ENCODE measurements at places on chromosomes 7 and 10.

DNA sequence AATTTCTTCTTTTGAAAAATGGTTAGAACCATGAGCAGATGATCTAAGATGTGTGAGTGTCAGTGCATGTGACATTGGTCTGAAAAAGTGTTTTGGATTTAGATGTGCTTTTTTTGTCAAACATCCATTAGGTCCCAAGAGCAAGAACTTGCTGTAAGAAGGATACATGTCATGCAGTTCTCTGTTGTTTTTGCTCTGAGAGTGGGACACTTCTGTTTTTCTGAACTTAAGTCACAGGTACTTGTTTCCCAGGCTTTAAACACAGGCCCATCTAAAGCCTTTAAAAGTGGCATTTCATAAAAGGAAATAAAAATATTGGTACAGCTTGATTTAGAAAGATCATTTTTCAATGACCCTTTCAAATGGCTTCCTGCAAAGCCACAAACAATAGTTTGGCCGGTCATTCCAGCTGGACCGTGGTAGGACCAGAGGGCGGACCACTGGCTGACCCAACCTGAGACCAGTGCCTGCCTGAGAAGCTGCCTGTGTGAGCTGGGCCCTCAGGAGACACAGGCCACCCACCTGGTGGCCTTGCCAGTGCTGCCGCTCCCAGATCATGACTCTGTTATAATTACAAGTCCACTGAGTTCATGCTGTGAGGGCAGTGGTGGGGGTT lies 92.7 kb downstream of the EEPD1 start:
- no peak for DNase-seq

GRCh38 chr7:107232568-107233090 lies 63.8 kb downstream of the HBP1 start:
- no peak for DNase-seq

DNA sequence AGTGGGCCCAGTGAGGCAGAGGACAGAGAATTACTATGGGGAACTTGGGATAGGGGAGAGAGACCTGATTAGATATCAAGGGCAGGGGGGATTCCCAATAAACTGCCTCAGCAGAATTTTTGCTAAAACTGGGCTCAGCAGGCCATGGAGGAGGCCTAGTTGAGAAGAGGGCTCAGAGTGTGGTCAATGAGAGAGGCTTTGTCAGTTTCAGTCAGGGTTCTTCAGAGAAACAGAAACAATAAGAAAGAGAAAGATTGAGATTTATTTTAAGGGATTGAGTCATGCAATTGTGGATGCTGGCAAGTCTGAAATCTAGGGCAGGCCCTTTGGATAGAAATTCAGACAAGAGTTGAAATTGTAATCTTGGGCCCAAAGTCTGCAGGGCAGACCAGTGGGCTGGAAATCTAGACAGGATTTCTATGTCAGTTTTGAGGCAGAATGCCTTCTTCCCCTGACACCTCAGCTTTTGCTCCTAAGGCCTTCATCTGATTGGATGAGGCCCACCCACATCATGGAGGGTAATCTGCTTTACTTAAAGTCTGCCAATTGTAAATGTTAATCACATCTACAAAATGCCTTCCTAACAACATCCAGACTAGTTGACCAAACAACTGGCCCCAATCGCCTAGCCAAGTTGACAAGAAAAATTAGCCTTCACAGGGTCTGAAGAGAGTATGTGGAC lies 33.5 kb upstream of the CCSER2 start:
- peak; percentile 10 for DNase-seq

GRCh38 chr7:129110258-129110981 lies 34.1 kb upstream of the TSPAN33 start:
- no peak for DNase-seq

- no peak for DNase-seq
These were observed 520 bp downstream of the CPA5 start for GRCh38 chr7:130345136-130345535.

DNA sequence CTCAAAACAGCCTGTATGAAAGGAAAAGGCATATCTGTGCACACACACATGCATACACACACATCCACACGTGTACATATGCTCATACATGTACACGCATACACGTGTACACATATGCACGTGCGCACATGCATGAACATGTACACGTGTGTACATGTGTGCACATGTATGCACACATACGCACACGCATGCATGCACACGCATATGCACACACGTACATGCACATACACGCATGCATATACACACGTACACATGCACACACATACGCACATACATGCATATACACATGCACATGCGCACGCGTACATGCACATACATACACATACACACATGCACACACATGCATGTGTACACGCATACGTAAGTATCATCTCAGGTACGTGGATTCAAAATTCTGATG lies 19.4 kb downstream of the DIP2C start:
- no peak for DNase-seq

- no peak for DNase-seq
These were observed 89.8 kb upstream of the FGL2 start for GRCh38 chr7:77289387-77289786.

GRCh38 chr7:16758036-16758435 lies 4.5 kb downstream of the TSPAN13 start:
- DNase-seq: no peak

DNA sequence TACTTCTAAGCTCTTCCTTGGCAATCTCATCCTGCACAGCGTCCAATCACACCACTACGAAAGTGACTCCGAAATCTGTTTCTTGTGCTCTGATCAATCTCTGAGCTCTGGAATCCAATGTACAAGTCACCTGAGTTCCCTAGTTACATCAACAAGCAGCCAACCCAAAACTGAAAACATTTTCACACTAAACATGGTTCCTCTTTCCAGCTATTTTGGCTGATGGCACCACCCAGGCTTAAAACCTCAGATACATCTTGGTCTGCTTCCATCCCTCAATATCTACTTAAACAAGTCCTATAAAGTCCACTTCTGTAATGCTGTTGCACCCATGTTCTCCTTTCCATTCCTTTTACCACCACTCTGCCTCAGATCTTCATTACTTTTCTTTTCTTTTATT lies 3.6 kb downstream of the BLOC1S2 start:
- no peak for DNase-seq

GRCh38 chr7:148336411-148336810 lies 254.2 kb upstream of the C7orf33 start:
- DNase-seq: no peak

- no peak for DNase-seq
These were observed 18.2 kb downstream of the ARID5B start for GRCh38 chr10:61919646-61920215.

- DNase-seq: no peak
These were observed 32.1 kb downstream of the FAS start for GRCh38 chr10:89022734-89023133.

GRCh38 chr10:89773081-89773480 lies 71.7 kb downstream of the KIF20B start:
- no peak for DNase-seq

- DNase-seq: peak; percentile 78
These were observed 75.3 kb downstream of the MKI67 start for GRCh38 chr10:128050936-128051335.

GRCh38 chr7:67341153-67341768 lies 344.6 kb downstream of the TYW1 start:
- no peak for DNase-seq

DNA sequence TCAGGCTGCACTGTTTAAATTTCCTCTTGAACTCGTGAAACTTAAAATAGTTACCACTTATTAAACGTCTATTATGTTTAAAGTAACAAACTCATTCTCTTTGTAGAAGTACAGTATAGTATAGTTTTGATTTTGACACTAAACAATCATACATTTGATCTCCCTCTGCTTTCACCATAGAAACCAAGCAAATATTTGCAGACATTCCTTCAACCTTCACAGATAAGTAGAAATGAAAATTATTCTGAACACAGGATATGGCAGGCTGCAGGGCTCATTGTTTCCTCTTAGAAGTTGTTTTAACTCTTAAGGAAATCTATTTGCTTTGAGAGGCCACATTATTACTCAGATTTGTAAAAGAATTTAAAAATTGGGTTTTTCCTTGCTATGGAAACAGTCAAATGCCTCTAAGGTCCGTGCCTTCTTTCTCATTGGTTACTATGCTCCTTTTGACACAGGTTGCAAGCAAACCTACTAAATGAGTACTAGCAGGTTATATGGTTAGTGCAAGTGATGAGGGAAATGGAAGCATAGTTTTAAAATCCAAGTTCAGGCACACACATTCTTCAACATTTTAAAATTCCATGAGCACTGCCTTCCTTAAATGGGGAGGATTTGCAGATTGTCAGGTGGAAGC lies 92.8 kb upstream of the FAM133B start:
- no peak for DNase-seq

- DNase-seq: no peak
These were observed 94.9 kb upstream of the PIK3CG start for GRCh38 chr7:106770191-106770590.

DNA sequence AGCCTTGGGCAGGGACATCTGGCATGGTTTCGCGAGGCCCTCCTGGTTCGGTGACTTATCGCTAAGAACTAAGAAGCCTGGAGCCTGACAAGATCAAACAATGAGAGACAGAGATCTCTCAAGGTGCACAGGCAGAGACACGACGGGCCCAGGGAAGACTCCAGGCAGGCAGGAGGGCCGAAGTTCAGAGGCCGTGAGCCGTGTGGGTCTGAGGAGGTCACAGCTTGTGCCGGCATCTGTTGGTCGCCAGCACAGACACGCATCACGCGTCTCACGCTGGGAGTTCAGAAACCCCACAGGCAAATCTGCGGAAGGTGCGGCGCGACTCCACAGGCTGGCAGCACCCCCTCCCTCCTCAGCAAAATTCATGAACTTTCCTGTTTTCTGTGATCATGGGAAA lies 314.0 kb downstream of the DNAJB6 start:
- DNase-seq: no peak

DNA sequence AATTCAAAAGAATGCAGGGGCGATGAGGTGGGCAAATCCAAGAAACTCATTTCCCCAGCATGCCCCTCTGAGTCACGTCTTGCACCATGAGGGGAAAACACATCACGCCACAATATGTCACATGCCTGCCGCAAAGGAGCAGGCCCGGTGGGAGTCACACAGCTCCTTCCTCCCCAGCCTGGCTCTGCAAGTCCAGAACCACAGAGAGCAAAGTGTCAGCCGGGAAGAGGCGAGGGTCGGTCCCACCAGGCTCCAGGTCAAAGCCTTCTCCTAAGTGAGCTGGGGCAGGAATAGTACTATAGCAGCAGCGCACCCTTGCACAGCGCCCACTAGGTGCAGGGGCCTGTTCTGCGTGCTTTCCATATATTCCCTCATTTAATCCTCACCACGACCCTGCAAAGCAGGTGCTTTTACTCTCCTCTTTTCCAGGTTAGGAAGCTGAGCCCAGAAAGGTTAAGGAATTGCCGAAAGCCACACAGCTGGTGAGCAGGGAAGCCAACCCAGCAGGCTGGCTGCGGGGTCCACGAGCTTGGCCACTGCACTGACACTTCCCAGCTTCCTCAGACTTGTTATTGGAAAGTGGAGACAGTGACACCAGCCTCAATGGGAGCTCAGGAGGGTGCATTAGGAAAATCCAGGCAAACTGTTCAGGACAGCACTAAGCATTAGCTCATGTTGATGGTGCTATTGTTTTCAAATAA lies 94.0 kb upstream of the ZMIZ1 start:
- DNase-seq: peak; percentile 96

DNA sequence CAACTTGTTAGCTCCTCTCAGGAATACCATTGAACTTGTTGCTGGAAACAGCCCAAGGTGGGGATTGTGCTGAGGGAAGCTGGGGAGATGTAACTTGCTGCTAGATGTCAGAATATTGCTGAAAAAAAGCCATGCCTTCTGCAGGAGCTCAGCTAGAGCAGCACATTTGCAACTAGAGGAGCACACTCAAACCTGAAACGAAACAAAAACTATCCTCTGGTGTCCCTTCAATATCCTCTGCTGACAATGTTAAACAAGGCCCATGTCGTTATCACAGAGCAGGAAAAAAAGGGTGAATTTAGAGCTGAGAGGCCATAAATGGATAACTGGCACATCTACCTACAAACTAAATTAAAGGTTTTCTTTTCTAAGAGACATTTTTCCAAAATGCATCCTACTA lies 53.7 kb upstream of the MACC1 start:
- DNase-seq: no peak

DNA sequence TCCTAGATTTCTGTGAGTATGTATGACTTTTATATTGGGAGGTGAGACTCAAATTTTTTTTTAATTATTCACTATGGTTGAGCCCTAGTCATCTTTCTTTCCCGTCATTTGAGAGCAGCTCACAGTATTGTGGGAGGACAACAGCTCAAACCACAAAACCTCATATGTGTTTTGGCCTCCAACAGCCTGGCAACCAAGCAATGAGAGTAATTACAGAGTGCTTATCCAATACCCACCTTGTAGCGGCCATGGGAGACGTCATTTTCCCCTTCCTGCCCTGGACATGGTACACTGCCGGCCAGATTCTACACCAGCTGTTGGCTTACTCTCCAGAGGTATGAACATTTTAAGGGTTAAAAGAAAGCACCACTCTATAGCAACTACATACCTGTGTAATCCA lies 49.1 kb downstream of the DOCK4 start:
- peak; percentile 25 for DNase-seq

GRCh38 chr7:4745971-4746919 lies 29.2 kb upstream of the AP5Z1 start:
- DNase-seq: peak; percentile 83

DNA sequence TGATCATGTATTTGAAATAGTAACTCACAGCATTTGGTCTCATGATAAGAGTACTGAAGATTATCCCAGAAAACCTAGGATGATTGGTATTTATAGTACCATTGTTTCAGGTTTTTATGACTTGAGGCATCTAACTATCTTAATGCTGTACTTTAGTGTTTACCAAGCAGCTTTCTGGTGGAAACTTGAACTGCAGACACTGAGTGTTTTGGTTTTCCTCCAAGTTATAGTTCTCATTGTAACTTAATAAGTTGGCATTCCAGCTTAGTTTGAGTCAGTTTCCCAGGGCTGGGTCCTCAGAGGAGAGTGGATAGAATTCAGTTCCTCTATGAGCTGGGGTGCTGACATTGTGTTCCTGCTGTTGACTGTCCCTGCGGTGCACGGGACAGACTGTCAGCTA lies 50.4 kb downstream of the SEC23IP start:
- DNase-seq: no peak

- DNase-seq: no peak
These were observed 94.2 kb downstream of the CDK14 start for GRCh38 chr7:90690159-90690858.

GRCh38 chr10:132224343-132225072 lies 37.8 kb downstream of the DPYSL4 start:
- DNase-seq: peak; percentile 53

DNA sequence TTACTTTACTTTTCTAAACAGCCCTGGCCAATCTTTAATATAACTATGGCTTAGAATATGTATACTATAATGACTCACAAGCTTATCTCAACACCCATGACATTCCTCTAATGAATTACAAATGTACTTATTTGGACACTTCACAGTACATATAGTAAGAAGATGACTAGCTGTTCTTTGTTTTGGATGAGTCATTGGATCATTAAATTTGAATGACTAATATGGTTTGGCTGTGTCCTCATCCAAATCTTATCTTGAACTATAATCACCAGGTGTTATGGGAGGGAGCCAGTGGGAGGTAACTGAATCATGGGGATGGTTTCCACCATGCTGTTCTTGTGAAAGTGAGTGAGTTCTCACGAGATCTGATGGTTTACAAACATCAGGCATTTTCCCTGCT lies 807.5 kb upstream of the SORCS1 start:
- DNase-seq: no peak

All from inflammatory macrophage treated with lipopolysaccharide for 1 hour (primary cell).